Caco-2 (cell line): ENCODE measurements at places on chromosomes 16 and 17.

GRCh38 chr17:17341452-17341851, 38.3 kb downstream of the NT5M start:
- DNase-seq, result no peak

GRCh38 chr17:52841971-52842370, 683.5 kb upstream of the CA10 start:
- no peak for DNase-seq

GRCh38 chr16:788399-789126, at the start of gene CHTF18:
Gene CHTF18 (plus strand): TSS chr16:788620. CDS start chr16:788685, 65 bp downstream.
- DNase-seq, result peak; percentile 88

GRCh38 chr16:84507011-84507982, 2.8 kb upstream of the MEAK7 start:
- no peak for DNase-seq

GRCh38 chr17:29150161-29150560, 30.0 kb downstream of the MYO18A start:
- DNase-seq, result no peak

DNA sequence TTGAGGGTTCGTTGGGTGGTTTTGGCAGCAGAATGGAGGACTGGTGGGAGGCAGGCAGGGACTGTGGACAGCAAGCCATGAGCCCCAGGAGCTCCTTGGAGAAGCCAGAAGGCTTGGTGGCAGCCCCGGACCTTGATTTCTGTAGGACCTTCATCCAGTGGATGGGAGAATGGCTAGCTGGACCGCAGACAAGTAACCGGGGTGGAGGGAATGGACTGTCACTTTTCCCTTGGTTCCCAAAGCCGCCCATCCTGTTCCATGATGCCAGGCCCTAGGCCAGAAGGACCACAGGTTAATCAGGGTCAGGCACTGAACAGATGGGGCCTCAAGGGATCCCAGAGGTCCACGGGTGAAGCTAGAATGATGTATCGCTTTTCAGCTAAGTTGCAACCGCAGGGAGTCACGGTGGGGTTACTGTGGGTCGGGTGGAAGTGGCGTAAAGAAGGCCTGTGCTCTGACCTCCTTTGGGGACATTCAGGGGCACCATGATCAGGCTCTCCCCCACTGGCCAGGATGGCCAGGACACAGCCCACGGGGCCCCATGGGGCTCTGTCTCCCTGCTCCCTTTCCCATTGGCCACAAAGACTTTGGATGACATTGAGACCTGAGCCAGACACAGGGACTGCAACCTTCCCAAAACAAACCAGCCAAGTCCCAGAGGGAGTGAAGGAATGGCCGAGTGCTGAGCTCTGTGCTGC, 66.9 kb upstream of the MRTFB start:
- no peak for DNase-seq

GRCh38 chr16:6573577-6573976, 759.1 kb upstream of the RBFOX1 start:
- peak; percentile 30 for DNase-seq
